Activated CD8-positive, alpha-beta memory T cell treated with anti-CD3 and anti-CD28 coated beads, Interleukin-2, amount 50 U/mL, for 48 hours (primary cell): ENCODE measurements at places on chromosomes 6 and 20.

DNA sequence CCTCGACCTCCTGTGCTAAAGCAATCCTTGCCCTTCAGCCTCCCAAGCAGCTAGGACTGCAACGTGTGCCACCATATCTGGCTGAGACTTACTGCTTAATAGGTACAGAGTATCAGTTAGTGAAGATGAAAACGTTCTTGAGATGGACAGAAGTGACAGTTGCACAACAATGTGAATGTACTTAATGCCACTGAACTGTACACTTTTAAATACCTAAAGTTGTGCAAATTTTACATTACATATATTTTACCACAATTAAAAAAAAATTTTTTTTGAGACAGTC lies 25.9 kb downstream of the NUDT3 start:
- DNase-seq, result no peak

- no peak for DNase-seq
These were observed 176.7 kb downstream of the LAMA2 start for GRCh38 chr6:129059650-129060049.

DNA sequence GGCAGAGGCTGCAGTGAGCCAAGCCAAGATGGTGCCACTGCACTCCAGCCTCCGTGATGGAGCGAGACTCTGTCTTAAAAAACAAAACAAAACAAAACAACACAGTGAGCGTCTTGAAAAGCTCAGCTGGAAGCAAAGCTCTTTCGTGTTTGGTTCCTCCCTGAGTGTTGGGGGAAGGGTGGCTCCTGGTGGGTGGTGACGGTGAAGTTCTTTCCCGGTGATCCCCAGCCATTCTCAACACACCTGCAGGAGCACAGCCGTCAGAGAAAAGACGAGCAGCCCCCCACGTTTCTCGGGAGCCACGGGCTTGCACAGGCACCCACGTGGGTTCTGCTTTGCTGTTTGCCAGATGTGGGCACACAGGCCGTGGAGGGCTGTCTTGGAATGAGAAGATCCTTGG lies 3.2 kb downstream of the BHLHE23 start:
- DNase-seq, result no peak

DNA sequence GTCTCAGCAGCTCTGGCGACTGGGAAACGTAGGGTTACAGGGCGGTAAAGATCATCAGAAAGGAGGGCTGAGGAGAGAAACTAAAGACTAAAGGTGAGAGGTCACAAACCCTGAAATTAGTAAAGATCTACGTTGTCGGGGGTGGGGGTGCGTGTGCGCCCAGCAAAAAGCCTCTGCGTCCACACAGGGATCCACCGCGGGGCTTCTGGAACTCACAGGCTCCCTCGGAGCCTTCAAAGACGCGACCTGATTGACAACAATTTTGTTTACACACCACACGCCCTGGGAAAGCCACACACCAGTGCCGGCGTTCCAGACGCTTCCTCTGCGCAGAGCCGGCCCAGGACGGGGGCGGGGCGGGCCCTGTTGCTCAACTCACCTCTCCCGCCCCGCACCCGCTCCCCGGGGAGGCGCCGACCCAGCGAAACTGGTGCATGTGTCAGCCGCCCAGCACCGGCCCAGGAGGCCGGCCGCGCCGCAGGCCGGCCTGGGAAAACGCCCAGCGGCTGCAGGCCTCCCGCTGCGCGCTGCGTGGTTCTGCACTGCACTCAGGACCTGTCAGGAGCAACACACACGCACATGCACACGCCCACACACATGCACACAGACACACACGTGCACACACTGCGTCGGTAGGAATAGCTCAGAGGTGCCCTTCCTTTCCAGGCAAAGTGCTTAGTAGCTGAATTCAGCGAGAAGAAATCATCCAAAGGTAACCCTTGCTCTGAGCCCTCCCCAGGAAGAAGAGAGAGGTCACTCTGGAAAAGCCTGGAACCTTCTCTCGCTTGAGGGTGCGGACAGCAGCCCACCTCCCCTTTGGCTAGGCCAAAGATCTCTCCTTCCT lies 57.2 kb upstream of the ARID1B start:
- DNase-seq, result peak; percentile 80

GRCh38 chr20:891706-892080 lies 24.4 kb downstream of the ANGPT4 start:
- DNase-seq, result no peak

- no peak for DNase-seq
These were observed 46.3 kb downstream of the MCM8 start for GRCh38 chr20:5996765-5997164.

DNA sequence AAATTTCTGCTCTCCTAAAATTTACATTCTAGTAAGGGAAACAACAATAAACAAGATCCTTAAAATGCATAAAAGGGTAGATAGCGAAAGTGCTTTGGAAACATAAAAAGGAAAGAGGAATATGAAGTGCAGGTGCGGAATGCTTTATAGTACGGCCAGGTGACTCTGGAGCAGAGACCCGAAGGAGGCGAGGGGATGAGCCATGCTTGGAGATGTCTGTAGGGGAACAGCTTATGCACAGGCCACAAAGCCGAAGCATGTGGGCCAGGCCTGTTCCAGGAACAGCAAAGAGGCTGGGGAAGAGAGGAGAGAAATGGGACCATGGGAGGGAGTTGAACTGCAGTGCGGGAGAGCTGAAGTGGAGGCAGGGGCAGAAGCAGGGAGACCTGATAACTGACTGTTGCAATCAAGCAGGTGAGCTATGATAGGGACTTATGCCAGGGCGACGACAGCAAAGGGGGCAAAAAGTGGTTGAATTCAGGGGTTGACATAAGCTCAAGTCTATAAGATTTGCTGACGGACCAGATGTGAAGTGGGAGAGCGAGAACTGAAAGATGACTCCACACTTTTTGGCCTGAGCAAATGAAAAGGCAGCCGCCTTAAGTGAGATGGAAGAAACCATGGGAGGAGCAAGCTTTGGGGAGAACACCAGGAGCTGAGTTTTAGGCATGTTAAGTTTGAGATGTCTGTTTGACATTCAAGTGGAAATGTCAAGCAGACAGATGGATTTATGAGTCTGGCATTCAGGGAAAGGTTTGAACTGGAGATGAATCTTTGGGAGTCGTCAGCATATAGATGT lies 83.1 kb downstream of the CNBD2 start:
- no peak for DNase-seq

GRCh38 chr6:157741948-157742556 lies 81.0 kb upstream of the SNX9 start:
- no peak for DNase-seq

- DNase-seq, result no peak
These were observed 38.3 kb upstream of the QKI start for GRCh38 chr6:163376187-163376586.

GRCh38 chr6:134299236-134299635 lies 18.7 kb downstream of the SGK1 start:
- DNase-seq, result no peak

DNA sequence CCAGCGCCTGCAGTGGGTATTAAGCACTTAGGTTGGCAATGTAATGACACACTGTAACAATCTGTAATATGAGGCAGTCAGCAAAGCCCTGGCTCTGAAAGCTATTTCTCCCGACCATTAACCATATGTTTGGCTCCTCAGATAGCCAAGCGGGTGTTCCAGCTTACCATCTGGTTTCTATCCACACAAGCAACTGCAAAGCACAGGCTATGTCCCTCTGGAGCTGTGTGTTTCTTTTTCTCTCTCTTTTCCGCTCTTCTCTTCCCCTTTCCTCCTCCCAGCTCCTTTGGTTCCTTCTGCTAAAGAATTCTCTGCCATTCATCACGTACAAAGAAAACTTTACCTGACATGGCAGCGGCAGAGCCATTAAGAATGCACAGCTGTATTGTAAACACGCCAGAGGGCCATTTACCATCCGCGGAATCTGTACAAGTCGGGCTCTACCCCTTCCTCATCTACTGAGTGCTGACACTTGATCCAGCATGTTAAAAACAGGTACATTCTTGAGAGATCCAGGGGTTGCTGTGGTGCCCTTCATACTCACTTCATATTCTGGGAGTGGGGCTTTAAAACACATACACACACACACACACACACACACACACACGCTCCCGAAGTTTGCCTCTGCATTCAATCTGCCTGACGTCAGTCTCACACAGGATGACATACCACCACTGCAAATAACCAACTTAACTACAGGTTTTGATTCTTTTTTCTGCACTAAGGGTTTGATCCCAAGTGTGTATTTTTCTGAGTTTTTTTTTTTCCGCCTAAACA lies 77.2 kb downstream of the BACH2 start:
- DNase-seq, result no peak

DNA sequence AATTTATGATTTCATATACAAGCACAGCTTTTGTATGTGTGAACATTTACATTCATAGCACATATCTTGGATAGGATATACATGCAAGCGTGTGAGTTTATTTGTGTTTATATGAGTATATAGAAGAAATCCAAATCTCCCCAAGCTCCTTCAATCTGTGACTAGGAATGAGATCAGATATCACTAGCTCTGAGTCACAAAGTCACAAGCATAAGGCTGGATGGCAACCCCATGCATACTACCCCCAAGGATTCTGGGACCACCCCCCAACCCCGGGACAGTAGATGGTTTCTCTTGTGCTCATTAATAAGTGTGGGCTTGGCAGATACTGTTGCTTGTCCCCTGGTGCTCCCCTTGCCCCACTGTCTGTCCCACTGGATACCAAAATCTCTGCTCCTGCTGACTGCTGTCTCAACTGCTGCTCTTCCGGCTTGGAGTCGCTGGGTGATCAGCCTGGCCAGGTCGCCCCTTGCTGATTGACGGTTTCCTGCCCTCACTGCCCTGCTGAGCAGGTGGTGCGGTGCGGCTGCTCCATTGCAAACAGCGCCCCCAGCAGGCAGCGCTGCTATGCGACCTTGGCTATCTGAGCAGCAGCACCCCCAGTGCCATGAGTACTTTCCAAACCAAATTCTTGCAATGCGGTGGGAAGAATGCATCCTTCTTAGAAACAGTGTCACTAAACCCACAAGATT lies 279.4 kb downstream of the CD83 start:
- DNase-seq, result no peak

DNA sequence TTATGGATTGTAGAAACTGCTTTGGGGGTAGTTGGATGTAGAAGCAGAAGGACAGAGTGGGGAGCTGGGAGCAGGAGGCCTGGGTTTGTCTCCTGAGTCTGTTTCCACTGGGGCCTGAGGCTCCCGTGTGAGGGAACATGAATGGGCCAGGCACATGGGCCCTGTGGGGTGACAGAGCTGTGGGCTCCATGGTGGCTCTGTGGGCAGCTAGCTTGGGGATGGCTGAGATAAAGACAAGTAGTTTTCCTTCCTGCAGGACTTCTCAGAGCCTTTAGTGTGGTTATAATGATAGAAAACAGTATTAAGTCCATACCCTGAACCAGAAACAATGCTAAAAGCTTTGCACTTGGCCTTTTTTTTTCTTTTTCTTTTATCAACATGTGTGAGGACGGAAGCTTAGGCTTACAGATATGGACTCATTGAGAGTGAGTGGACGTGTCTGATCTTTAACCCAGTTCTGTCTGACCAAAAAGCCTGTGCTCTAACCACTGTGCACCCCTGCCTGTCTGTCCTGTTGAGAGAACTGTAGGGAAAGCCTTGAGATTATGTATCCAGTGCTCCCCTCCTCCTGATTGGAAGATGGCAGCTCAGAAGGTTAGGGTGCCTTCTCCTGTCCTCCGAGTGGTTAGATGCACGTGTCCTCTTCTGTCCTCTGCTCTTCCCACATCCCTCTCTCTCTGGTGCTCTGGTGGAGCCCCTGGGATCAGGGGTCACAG lies 98.3 kb downstream of the CDH26 start:
- DNase-seq, result peak; percentile 54

- DNase-seq, result no peak
These were observed 835.6 kb downstream of the TBC1D32 start for GRCh38 chr6:120498711-120499110.

- DNase-seq, result no peak
These were observed 255.3 kb upstream of the GJE1 start for GRCh38 chr6:141877275-141877983.

DNA sequence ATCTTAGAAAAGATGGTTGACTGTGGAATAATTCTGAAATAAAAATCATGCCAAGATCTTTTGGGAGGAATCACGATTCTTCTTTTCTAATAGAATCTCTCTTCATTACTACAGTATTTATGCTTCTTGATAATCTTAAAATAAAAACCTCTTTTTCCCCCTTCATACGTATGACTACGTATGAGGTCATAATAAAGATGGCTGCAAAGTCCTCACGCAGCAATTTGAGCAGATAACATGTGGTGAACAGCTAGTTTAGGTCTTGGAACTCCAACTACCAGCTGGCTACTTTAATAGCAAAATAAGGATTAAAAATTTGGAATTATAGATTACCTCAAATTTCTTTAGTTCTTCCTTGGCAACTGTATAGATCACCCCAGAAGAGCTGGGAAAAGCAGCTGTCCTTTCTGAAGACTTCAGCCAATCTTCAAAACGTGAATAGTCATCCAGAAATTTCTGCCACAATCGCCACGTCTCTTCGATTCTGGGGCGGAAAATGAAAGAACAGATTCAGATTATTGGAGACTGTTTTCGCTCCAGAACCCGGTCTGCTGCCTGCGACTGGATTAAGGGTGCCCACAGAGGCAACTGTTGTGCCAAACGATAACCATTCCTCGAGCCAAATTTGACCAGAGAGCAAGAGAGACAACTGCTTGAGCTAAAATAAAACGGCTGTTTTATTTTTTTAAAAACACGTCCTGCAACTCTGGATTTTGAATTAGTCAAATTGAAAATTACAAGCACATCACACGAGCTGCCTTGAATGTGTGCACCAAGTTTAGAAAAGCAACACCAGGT lies 347.3 kb downstream of the ESR1 start:
- DNase-seq, result no peak

- no peak for DNase-seq
These were observed 7.1 kb upstream of the SLC22A7 start for GRCh38 chr6:43290905-43291355.

- DNase-seq, result no peak
These were observed 185 bp upstream of the TNFRSF6B start for GRCh38 chr20:63696306-63696627.

DNA sequence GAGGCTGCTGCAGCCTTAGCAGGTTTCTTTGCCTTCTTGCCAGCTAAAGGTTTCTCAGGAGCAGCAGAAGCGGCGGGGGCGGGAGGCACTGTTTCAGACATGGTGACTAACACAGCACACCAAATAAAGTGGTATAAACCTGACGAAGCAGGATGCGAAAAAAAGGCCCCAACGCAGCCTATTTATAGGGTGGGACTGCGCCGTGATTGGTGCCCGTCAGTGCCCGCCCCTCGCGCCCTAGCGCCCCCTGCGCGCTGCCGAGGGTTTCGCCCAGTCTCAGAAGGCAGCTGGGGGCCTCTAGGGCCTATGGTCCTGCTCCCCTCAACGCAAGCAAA lies 55.0 kb downstream of the TRIM38 start:
- DNase-seq, result peak; percentile 87
